Peyer's patch (tissue), 4 donors: ENCODE measurements at places on chromosomes 5 and 9.

DNA sequence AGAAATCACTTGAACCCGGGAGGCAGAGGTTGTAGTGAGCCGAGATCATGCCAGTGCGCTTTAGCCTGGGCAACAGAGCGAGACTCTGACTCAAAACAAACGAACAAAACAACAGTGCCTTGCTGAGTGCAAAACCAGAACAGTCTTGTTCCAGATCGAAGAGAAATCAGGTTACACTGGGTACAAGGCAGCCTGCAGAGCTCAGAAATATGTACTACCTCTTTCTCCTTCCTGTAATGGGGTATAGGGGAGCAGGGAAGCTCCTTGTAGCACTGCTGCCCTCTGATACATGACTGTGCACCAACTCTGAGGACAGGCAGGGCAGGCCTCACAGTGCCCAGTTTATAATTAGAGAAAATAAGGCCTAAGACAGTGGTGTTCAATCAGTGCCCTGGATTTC is 24.7 kb downstream of the TBC1D2 start:
- no peak for DNase-seq

GRCh38 chr5:167643631-167644280 is 647.7 kb upstream of the WWC1 start:
- DNase-seq = no peak

GRCh38 chr5:169970339-169970738 is 10.0 kb downstream of the INSYN2B start:
- no peak for DNase-seq

GRCh38 chr5:68289498-68289897 is 73.9 kb downstream of the PIK3R1 start:
- DNase-seq = no peak

DNA sequence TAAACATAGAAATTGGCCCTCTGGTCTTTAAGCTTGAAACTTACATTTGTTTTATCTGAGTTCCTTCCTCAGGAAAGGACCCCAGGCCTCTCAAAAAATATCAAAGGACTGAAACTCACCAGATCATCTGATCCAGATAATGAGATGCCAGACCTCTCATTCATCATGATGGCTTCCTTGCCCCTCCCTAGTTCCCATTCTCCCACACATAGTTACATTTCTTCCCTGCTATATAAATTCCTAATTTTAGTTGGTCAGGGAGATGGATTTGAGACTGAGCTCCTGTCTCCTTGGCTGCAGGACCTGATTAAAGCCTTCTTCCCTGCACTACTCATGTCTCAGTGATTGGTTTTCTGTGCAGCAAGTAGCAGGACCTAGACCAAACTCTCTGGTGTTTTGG is 119.4 kb upstream of the SPIN1 start:
- no peak for DNase-seq
